Left hindlimb (tissue), 1 donor: ENCODE measurements at places on chromosomes 7 and 10.

DNA sequence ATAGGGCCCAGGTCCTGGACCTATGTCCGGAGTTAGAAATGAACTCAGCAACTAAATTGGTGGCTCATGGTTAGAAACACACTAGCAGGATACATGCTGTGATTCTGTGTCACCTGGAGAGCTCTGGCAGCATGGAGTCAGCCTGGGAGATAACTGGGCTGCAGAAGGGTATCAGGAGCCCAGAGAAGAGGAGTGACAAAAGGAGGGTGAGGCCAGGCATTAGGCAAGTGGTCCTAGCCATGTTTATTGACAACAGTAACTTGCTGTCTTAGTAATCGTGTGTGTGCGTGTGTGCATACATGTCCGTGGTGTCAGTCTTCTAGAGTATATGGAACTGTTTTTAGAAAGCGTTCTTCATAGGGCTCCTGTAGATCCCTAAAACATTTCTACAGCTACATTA is 157.5 kb upstream of the PHYHIPL start:
- no peak for DNase-seq

DNA sequence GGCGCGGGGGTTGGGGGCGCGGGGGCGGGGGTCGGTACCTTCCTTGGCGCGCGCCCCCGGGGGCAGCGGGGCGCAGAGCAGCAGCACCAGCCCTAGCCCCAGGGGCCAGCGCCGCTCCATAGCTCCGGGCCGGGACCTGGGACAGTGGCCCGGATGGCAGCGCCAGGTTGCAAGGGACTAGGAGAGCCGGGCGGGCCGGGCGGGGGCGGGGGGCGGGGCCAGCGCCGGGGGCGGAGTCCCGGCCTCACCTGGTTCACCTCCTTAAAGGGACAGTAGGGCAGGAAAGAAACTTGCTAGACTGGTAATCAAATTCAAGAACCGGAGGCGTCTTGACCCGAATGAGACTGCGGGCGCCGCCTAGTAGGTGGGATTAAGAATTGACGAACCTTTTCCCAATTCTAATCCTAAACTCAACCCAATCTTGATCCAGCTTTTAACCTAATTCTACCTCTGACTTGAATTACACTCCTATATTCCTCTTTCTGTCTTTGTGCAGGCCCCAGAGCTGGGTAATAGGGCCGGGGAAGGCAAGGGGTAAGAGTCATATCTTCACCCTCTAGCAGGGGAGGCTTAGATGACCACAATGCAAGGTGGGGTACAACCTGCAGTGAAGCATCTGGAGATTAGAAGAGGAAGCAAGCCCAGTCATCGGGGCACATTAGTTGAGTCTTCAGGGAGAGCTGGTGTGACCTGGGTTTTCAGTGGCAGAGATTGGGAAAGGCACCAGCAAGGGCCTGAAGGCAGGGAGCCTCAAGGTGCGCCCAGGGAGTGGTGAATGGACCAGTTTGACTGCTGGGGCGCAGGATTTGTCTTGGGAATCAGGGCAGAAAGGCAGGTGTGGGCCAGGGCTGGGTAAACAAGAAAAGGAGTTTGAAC is at the start of gene EPHA1:
EPHA1 (minus strand) TSS at position 171 of the 876 bp plus-strand sequence; CDS start at position 120, 51 bp downstream.
- DNase-seq = no peak

GRCh38 chr7:10720042-10720441 is 253.6 kb upstream of the PHF14 start:
- DNase-seq = no peak

DNA sequence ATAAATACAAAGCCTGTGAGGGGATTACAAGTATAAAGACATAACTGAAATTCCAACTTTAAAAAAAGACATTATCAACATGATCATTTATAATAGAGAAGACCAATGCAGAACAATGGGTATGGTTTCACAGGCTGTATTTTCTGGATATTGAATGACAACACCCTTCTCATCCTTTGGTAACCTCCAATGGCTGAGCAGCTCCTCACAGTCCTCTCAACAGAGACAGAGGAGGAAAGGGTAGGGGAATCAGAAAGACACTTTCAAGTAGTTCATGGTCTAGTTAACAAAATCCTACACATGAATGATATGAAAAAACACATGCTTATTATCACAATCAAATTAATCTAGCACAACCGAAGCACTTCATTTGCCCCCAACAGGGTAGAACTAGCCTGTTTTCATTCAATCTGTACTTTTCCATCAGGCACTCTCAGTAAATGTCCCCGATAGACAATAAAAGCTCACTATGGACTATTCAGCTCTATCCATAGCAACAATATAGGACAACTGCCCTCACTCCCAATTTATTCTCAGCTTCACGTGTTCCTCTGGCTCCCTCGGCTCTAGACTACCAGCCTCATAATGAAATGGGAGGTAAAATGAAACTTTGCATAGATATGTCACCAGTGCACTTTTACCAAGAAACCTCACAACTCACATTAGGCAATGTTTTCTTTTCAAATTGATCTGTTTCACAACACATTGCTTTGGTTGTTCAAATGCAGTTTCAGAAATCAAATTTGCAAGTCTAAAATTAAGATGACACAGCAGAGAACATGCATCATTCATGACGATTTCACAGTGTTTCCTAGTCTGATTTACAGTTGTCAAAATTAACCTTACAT is 211.4 kb downstream of the THSD7A start:
- DNase-seq = no peak

- no peak for DNase-seq
Measured at GRCh38 chr7:64992971-64993370, 2.1 kb upstream of the ZNF117 start.

DNA sequence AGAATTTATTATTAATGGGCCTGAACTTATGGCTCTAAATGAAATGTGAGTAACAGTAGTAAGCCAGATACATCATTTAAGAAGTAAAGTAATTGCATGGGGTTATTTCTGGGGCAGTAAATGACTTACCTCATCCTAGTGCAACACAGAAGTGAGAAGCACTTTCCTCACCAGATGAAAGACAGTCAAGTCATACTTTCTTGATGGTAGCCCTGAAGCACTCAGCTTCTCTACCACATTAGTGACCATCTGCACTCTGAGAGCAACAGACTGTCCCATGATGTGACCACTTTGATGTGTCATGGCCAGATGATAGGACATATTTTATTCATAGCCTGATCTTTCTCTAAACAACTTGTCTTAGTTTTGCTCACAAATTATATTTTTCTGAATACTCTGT is 369.5 kb upstream of the PHF14 start:
- DNase-seq = no peak

DNA sequence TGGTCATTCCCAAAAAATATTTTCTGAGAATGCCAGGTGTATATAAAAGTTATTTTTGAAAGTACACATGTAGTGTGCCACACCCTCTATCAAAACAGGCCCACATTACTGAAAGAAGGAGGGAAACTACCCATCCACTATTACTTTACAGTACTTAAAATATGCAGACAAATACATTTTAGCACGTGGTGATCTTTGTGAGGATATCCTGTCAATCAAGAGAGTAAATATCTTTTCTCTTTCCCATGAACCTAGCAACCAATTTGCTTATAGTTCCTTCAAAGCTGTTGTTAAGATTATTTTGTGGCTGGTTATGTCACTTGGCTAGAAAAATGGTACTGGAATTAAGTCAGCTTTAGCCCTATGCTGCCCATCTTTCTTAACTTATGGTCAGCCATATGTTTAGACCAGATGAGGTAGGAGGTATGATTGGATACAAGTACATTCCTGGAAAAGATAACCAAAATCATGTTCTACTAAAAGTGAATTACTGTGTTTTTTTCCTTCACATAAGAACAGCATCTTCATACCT is 70.1 kb downstream of the AUTS2 start:
- no peak for DNase-seq

- no peak for DNase-seq
Measured at GRCh38 chr7:24475166-24475961, 97.9 kb upstream of the PALS2 start.

DNA sequence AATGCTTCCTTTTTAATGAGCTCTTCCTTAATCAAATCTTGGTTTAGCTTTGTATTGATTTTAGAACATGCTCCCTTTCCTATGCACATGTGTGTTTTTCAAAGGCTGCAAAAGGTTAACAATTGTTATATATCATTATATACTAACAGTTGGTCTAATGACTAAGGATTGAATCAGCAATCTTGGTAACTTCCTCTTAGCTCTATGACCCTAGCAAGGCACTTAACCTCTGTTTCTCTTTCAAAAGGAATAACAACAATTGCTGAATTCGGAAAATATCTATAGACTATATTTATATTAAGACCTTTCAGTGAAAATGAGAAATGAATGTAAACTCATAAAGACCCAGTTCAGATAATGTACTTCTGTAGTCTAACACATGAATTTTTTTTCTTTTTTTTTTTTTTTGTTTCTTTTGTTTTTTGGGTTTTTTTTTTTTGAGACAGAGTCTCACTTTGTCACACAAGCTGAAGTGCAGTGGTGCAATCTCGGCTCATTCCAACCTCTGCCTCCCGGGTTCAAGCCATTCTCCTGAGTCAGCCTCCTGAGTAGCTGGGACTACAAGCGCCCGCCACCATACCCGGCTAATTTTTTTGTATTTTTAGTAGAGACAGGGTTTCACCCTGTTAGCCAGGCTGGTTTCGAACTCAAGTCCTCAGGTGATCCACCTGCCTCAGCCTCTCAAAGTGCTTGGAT is 48.8 kb downstream of the HOXA1 start:
- no peak for DNase-seq

- no peak for DNase-seq
Measured at GRCh38 chr10:110992006-110992800, 72.8 kb downstream of the SHOC2 start.

GRCh38 chr7:132055336-132056120 is 499.1 kb upstream of the PODXL start:
- DNase-seq = no peak

GRCh38 chr10:116670706-116671105 is 50.0 kb downstream of the PNLIPRP2 start:
- no peak for DNase-seq

GRCh38 chr7:103551016-103551415 is 105.0 kb upstream of the SLC26A5 start:
- no peak for DNase-seq

DNA sequence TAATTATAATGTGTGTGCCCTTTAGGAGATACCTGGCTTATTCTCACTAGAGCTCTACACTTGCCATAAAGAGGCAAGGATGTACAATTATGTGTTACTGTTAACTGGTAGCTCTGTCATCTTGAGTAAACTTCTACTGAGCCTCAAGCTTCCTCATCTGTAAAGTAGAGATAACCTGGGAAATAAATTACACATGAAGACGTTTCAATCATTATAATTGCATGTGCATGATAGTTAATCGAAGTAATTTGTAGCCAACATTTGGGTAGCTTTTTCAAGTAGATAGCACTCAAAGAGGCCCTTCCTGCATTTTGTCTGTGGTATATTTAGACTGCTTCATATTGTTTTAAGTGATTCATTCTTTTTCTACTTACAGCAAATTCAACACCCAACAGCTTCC is 2.4 kb downstream of the CCT6A start:
- no peak for DNase-seq

GRCh38 chr7:101162551-101163278 is 2.7 kb downstream of the VGF start:
- DNase-seq = no peak

GRCh38 chr7:112938863-112939573 is 147.6 kb downstream of the GPR85 start:
- DNase-seq = peak; percentile 74

- no peak for DNase-seq
Measured at GRCh38 chr10:66698069-66698468, 227.8 kb upstream of the LRRTM3 start.

DNA sequence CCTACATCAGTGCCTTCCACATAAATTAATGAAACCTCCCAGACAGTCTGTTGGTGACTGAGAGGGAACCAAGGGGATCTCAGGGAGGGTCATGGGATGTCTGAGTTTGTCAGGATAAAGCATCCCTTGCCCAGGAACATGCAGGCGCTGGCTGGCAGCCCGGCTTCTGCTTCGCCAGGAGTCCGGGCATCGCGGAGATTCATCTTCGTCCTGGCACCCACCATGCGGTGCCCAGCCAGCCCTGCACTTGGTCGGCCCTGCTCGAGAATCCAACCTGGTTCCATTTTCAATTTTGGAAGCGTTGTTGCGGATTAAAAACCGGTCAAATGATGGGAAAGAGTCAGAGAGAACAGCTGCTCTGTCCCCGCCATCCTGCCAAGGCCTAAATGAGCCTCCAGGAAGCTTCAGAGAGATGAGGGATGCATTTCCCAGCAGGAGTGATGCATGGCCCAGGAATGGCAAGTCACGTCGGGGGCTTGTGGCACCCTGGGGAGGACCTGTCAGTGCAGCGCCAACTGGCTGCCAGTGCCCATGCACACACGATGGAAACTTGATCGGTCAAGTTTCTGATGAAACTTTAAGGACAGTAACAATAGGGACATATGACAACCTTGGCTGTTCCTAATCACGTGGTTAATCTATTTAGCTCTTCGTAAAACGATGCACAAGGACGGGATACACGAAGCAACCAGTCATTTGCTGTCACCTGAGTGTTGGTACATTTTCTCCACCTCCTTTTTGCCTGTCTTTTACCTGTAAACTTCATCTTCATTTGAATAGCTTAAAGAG is 260.8 kb upstream of the MKI67 start:
- no peak for DNase-seq
